ENCODE measurements at places on chromosomes 5 and 9. TPM values are rescaled to one million over a fixed set of nuclear protein-coding genes. Genes with fewer than 3 reads are reported as not detected.

- no peaks in the 10 kb centered on the region for H3K36me3 ChIP-seq
- no peak overlapping the region for H3K27ac ChIP-seq
- H3K4me3 ChIP-seq, result no peak overlapping the region
- H3K4me1 ChIP-seq, result no peaks in the 10 kb centered on the region
Measured at GRCh38 chr5:80777347-80778287, 122.8 kb upstream of the DHFR start.

GRCh38 chr9:116499434-116499833, 187.7 kb upstream of the TRIM32 start:
- no peak for DNase-seq
- no peaks in the 10 kb centered on the region for H3K4me1 ChIP-seq
- H3K27ac ChIP-seq, result no peak overlapping the region
- H3K36me3 ChIP-seq, result no peaks in the 10 kb centered on the region
- no peaks in the 10 kb centered on the region for H3K27me3 ChIP-seq

- peaks cover 9% of the 10 kb centered on the region for H3K4me1 ChIP-seq
- DNase-seq, result no peak
- no peak overlapping the region for H3K27ac ChIP-seq
- no peak overlapping the region for H3K4me3 ChIP-seq
- no peaks in the 10 kb centered on the region for H3K27me3 ChIP-seq
- H3K36me3 ChIP-seq, result peaks cover 3% of the 10 kb centered on the region
Measured at GRCh38 chr5:78887384-78888118, 97.6 kb downstream of the ARSB start.

The STING1 gene
- 116 TPM for polyA plus RNA-seq

DNA sequence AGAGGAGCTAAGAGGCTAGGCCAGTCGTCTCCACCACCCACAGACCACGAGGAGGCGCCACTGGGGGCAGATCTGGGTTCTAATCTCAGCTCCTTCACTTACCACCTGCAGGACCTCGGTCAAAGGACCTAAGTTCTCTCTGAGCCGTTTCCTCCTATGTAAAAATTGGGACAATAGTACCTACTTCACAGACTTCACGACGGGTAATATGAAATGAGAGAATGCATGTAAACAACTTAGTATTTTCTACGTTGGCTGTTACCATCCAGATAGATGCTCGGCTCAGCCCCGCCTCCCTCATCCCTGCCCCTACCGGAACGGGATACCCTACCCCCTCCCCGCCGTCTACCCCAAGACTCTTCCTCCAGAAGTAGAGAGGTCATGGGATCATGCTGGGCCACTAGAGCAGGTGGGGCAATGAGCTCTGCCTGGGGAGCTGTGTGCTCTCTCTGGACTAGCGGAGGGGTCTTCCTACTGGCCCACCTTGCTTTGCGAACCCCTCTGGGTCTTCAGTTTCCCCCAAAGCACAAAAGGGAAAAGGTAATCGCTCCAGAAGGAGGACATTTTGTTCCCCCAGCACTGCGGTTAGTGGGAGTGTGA, 541 bp downstream of the GNPDA1 start:
- H3K36me3 ChIP-seq, result no peaks in the 10 kb centered on the region
- H3K27me3 ChIP-seq, result no peaks in the 10 kb centered on the region
- peak overlapping the region; percentile 82 for H3K4me3 ChIP-seq
- peaks cover 62% of the 10 kb centered on the region for H3K4me1 ChIP-seq

DNA sequence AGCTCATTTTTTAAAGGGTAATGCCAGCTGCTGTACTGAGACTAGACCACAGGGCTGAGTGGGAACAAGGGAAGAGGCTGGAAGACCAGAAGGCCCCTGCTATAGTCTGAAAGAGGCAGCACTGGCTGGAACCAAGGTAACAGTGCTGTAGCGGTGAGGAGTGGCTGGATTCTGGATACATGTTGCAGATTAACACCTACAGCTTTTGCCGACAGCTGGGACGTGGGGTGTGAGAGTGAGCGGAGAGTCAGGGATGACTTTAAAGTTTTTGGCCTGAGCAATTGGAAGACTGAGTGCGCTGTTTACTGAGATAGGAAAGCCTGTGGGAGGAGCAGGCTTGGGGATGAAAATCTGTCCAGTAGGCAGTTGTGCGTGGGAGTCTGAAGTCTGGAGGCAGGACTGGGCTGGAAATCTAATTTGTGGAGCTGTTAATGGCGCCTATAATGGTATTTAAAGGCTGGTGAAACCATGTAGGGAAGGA, 26.5 kb downstream of the AQP7 start:
- no peak for DNase-seq
- H3K4me1 ChIP-seq, result no peaks in the 10 kb centered on the region
- H3K4me3 ChIP-seq, result no peak overlapping the region
- no peak overlapping the region for H3K27ac ChIP-seq
- no peaks in the 10 kb centered on the region for H3K27me3 ChIP-seq

GRCh38 chr5:150458802-150459557, 9.4 kb upstream of the RPS14 start:
- no peaks in the 10 kb centered on the region for H3K36me3 ChIP-seq
- H3K27ac ChIP-seq, result no peak overlapping the region

DNA sequence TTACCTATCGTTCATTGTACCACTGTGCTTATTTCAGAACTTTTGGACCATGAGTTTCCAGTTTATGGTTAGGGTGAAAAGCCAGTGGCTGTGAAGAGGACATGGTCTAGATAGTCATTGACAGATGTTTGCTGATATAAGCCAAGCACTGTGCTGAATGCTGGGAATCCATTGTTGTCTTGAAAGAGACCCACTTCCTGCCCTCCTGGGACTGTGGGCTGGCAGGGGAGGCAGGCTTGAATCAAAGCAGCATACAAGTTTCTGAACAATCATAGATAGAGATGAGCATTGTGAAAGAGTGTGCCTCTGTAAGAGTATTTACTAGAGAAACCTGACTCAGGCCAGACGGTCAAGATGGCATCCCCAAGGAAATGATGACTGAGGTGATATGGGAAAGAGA, 73.4 kb downstream of the NMUR2 start:
- no peak overlapping the region for H3K4me3 ChIP-seq
- no peak overlapping the region for H3K27ac ChIP-seq
- no peaks in the 10 kb centered on the region for H3K36me3 ChIP-seq
- no peaks in the 10 kb centered on the region for H3K4me1 ChIP-seq
- no peaks in the 10 kb centered on the region for H3K27me3 ChIP-seq

DNA sequence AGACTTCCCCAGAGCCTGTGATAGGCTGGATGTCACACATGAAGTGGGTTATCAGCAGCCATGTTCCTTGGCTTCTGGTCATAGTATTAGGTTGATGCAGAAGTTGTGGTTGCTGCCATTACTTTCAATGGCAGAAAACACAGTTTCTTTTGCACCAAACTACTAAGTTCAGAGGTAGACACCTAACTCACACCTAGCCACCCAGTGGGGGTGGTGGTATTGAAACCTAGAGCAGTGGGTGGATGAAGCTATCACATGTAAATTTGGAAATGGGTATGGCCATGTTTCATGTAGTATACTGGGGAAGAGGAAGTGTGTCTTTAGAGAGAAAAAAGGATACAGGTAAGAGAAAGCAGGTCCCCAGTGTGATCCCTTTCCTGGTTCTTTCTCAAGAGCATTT, 347.9 kb upstream of the SEMA6A start:
- no peaks in the 10 kb centered on the region for H3K36me3 ChIP-seq
- DNase-seq, result no peak
- no peaks in the 10 kb centered on the region for H3K27me3 ChIP-seq
- no peak overlapping the region for H3K4me3 ChIP-seq
- H3K27ac ChIP-seq, result no peak overlapping the region
- H3K4me1 ChIP-seq, result no peaks in the 10 kb centered on the region

The AK3 gene
- polyA plus RNA-seq, result 42.0 TPM

- H3K4me1 ChIP-seq, result no peaks in the 10 kb centered on the region
- H3K27ac ChIP-seq, result no peak overlapping the region
- no peak for DNase-seq
- no peaks in the 10 kb centered on the region for H3K27me3 ChIP-seq
- no peak overlapping the region for H3K4me3 ChIP-seq
Measured at GRCh38 chr5:58893551-58893950, 310.7 kb downstream of the RAB3C start.

- no peak for DNase-seq
- no peaks in the 10 kb centered on the region for H3K36me3 ChIP-seq
- no peak overlapping the region for H3K4me3 ChIP-seq
- H3K27me3 ChIP-seq, result no peaks in the 10 kb centered on the region
- no peaks in the 10 kb centered on the region for H3K4me1 ChIP-seq
Measured at GRCh38 chr9:83043597-83043996, 19.3 kb downstream of the RASEF start.

DNA sequence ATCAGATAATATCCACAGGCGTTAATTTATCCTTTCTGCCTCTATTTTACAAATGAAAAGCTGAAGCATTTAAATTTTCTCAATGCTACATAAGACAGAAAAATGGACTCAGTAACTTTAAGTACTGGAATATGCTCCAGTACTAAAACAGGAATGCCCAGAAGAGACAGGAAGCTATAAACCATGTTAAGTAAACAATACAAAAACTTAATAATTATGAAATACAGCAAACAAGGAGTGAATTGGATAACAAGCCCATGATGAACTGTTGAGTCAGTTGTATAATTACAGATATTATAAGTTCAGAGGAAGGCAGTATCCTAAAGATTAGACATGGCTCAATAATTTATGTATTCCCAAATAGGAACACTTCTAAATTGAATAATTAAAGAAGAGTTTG, 148.5 kb downstream of the CHSY3 start:
- no peak overlapping the region for H3K27ac ChIP-seq
- no peak for DNase-seq
- no peaks in the 10 kb centered on the region for H3K36me3 ChIP-seq
- H3K4me3 ChIP-seq, result no peak overlapping the region
- H3K27me3 ChIP-seq, result no peaks in the 10 kb centered on the region
- H3K4me1 ChIP-seq, result no peaks in the 10 kb centered on the region

GRCh38 chr5:59562756-59563389, 330.7 kb downstream of the PDE4D start:
- DNase-seq, result peak; percentile 43
- H3K36me3 ChIP-seq, result no peaks in the 10 kb centered on the region
- no peaks in the 10 kb centered on the region for H3K27me3 ChIP-seq
- H3K4me3 ChIP-seq, result no peak overlapping the region
- no peak overlapping the region for H3K27ac ChIP-seq
- H3K4me1 ChIP-seq, result no peaks in the 10 kb centered on the region

All from CD8-positive, alpha-beta memory T cell (primary cell).